Amniotic epithelial cell (primary cell): ENCODE measurements at places on chromosomes 12 and 14.
A peak's percentile ranks its signal among the peaks of the same experiment; 100 is the strongest.

- peak; percentile 77 for DNase-seq
These were observed 82.1 kb downstream of the AVPR1A start for GRCh38 chr12:63068857-63069442.

- DNase-seq, result no peak
These were observed 28.3 kb downstream of the DUSP16 start for GRCh38 chr12:12534166-12534866.

DNA sequence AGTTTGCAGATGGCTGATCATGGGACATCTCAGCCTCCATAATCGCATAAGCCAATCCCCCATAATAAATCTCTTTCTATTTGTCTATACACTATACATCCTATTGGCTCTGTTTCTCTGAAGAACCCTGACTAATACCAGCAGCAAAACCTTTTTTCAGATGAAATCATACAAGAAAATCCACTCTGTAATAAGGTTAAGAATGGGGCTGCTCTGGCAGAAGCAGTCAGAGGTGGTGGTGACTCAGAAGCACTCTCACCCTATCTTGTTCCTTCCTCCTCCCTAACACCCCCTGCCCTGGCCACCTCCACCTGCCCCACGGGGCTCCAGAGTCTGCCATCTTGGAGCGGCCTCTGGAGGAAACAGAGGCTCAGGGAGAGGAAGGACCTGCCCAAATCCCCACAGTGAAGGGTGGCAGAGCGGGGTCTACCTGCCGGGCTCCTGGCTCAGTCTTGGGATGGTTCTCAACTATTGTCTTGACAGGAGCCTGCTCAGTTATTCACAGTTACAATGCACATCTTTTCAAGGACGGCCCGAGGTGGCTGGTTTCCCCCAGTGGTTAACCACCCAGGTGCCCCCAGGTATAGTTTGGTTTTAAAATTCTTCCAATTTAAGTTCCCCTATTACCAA, 109.3 kb upstream of the EVL start:
- DNase-seq, result no peak

DNA sequence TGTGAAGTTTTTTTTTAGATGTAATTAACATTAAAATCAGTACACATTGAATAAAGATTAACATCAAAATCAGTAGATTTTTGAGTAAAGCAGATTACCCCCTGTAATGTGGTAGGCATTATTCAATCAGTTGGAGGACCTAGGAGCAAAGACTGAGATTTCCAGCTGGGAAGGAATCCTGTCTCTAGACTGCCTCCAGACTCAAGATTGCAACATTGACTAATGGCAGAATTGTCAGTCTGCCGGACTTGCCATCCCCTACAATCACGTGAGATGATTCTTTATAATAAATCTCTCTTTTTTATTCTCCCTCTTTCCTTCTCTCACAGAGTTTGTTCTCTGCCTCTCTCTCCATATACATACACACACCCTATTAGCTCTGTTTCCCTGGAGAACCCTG, 51.4 kb upstream of the SLC6A15 start:
- DNase-seq, result peak; percentile 24

DNA sequence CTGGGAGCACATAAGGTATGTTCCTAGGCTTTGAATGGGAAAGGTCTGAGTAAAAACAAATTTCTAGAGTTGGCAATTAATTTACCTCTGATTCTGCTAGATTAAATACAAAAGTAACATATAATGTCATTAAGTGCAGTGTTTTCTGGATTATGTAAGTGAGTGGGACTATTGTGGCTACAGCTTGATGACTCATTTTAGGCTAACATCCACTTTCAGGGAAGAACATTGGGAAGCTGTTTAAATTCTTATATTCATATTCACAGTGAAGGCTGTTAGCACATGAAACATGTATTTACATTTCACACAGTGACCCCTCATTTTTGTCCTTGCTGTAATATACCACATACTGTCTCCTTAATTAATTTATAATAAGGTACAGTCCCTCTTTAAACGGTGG, 13.2 kb upstream of the BMAL2 start:
- DNase-seq, result peak; percentile 68

DNA sequence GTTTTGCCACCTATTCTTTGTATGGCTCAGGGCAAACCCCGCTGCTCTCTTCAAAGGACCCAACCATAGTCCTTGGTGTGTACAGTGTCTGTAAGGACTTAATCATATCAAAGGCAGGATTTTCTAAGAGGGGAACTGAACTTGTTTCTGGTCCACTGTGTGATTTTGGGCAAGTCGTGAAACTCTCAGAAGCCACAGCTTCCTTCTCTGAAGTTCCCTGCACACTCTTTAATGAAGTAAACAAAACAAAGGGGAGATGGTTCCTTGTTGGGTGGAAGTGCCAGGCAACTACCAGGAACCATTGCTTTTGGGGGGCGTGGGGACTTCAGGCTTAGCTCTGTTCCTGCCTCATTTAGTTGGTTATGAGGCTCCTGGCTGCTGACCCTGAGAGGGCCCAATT, 152.4 kb downstream of the VRK1 start:
- DNase-seq, result no peak

DNA sequence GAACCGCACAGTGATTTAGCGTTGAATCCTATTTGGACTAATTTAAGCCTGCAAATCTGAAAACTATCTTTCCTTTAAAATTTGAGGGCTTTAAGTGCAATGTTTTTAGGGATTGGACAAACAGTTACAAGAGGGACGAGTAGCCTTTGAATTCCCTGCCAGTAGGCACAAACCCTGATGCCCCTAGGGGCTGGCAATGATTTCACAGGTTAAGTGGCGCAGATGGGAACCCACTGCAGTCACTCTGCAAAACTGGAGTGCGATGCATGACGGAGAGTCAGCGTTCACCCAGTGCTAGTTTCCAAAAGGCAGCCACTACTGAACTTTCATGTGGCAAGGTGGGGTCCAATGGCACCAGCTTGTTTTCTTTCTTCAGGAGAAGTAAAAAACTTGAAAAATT, 99.4 kb upstream of the FRMD6 start:
- no peak for DNase-seq

DNA sequence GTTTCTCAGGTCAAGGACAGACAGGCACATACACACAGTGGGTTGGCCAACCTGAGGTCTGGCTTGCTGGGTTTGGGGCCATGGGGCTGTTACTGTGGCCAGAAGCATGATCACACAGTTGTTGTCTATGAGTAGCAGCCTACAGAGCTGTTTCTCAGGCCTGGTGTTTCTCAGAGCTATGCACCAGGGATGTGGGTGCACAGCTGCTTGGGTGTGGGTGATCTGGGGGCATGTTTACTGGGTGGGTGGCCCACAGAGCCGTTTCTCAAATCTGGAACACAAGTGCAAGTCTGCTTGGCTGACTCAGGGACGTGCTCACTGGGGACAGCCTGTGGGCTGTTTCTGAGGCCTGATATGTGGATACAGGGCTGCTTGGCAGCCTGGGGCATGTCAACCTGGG, 23.1 kb upstream of the PALS1 start:
- no peak for DNase-seq

DNA sequence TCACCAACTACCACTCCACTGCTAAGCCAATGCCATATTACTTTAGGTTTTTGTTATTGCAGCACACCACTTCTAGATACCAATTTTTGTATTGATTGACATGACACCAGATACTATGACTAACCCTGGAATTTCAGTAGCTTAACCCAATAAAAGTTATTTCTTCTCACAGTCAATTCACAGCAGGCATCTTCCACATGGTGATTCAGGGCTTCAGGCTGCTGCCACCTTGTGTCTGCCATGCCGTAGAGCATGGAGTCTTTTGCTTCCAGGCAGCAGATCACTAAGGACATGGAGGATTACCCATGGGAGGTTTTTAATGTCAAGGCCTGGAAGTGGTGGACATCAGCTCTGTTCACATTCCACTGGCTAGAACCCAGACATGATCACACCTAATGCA, 56.4 kb upstream of the LTA4H start:
- DNase-seq, result no peak

DNA sequence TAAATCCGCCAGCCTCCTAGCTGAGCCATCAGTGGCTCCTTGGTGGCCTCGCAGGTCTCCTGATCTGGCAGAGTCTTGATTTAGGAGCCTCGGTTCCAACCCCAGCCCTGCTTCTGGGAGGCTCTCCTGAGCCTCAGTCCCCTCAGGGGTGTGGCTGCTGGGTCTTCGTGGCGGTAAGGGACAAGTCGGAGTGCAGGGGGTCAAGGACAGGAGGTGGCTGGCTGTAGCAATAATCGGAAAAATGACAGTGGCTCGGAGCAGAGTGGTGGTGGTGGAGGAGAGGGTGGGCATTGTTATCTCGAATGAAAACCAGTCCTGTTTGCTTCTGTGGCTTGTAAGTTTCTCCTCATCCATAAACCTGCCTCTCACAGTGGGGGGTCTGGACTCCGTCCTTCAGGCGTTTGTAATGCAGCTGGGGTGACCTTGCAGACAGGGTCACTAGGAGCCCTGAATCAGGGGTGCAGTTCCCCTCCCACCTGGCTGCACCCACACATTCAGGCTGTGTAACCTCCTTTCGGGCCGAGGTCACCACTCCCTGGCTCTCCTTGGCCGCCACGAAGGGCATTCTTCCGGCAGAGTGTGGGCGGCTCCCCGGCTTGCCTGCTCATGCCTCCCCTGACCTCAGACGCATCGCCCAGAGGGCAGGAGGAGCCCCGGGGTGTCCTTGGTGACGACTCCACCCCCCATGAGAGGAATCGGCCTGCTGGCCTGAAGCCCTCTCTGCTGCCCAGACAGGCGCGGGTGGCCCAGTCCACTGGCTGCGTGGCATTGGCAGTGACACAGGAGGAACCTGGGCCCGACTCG, 8.1 kb downstream of the BCL7A start:
- DNase-seq, result no peak

- DNase-seq, result no peak
These were observed 18.0 kb upstream of the OR4K5 start for GRCh38 chr14:19902409-19902808.

- no peak for DNase-seq
These were observed 64.3 kb downstream of the SLC16A7 start for GRCh38 chr12:59660148-59660547.

GRCh38 chr14:73863209-73863608, 11.6 kb downstream of the PTGR2 start:
- DNase-seq, result no peak

DNA sequence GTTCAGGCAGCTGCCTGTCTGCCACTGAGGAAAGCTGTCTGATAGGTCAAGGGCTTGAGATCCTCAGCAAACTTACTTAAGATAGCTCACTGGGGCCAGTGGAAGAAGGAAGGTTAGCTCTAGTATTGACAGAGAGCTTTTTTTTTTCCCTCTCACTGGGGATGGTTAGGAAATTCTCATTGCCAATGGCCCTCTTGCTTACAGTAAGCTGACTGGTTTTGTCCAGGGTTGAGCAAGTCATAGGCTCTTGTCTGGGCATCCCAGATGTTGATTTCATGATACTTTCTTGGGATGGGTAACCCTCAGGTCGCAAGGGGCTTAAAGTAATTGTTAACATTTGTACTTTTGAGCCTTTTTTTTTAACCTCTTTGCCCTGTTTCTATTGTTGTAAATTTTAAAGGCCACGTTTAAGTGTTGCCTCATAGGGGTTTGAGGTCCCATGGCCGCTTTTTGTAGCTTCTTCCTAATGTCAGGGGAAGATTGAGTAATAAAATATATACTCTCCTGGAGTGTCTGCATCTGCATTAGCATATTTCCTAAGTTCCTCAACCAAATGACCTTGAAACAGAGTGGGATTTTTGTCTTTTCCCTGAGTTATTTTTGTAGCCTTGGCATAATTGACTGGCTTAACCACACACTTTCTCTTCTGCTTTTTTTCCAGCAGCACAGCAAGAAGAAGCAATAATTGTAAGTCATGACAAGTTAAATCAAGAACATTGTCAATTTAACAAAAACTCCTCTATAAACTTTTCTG, 716.0 kb downstream of the LRFN5 start:
- DNase-seq, result peak; percentile 31

- DNase-seq, result peak; percentile 74
These were observed 86.6 kb upstream of the TRAF3 start for GRCh38 chr14:102690509-102691286.

DNA sequence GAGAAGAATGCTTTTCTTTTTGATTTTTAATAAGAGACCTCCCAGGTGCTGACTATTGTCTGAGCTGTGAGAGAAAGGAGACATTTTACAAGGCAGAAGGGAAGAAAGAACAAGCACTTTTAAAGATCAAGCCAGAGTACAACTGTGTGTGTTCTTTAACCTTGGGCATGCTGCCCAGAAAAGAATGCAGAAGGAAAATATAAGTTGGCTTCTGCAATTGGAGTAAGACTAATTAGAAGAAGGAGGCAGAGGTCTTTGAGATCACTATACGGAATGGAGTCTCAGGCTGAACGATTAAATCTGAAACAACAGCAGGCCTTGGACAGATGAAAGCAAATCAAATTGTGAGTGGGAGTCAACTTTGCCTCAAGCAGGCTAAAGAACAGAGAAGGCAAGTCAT, 230.5 kb downstream of the ATP23 start:
- DNase-seq, result peak; percentile 44

GRCh38 chr14:56959121-56959520, 148.8 kb upstream of the OTX2 start:
- no peak for DNase-seq

- no peak for DNase-seq
These were observed 83.8 kb downstream of the DIO2 start for GRCh38 chr14:80127466-80127865.

DNA sequence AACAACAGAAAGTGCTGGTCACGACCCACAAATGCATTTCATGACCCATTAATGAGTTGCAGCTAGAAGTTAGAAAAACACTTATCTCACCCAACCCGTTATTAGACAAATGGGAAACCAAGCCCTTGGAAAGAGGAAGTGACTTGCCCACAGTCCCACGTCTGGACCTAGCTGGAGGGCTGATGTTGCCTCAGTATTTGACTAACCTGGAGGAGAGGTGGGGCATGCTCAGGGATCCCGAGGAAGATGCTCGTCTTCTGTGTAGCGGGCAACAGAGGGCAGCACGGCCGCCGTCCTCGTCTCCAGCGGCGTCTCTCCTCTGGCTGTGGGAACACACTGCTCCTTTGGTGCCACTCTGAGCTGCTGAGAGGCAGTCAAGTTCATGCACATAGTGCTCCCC, 12.7 kb downstream of the CCND2 start:
- DNase-seq, result no peak

DNA sequence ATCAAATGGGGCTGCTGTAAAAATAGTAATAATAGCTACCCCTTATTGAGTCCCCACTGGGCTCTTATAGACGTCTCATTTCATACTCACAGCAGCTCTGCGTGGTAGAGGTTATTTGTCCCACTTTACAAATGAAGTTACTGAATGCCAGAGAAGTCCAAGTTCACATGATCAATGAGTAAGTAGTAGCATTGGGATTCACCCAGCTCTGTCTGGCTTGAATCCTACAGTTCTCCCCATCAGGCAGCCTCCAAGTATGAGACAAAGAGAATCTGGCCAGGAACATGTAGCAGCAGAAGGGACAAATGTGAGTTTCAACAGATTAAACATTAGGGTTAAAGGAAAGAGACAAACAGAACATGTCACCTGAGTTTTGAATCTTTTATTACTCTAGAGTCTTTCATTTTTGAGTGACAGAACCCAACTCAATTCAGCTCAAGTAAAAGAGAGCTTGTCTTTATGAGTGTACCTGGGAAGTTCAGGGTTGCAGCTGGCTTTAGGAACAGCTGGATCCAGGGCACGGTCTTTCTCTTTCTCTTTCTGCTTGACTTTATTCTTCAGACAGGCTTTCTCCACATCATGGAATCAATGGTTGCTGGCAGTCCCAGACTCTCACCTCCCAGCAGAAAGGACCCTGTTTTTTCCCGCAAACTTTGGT, 64.1 kb upstream of the JDP2 start:
- no peak for DNase-seq
